ENCODE measurements at places on chromosomes 5 and 9.

- DNase-seq, result no peak
These were observed 79.2 kb downstream of the LMX1B start for GRCh38 chr9:126692759-126693427.

GRCh38 chr9:3842839-3843238, 317.0 kb upstream of the RFX3 start:
- DNase-seq, result no peak

- DNase-seq, result no peak
These were observed 98.8 kb downstream of the GCNT1 start for GRCh38 chr9:76557674-76558225.

GRCh38 chr9:124526174-124526573, 19.0 kb upstream of the NR5A1 start:
- no peak for DNase-seq

- no peak for DNase-seq
These were observed 193.5 kb upstream of the RFX3 start for GRCh38 chr9:3719286-3719685.

DNA sequence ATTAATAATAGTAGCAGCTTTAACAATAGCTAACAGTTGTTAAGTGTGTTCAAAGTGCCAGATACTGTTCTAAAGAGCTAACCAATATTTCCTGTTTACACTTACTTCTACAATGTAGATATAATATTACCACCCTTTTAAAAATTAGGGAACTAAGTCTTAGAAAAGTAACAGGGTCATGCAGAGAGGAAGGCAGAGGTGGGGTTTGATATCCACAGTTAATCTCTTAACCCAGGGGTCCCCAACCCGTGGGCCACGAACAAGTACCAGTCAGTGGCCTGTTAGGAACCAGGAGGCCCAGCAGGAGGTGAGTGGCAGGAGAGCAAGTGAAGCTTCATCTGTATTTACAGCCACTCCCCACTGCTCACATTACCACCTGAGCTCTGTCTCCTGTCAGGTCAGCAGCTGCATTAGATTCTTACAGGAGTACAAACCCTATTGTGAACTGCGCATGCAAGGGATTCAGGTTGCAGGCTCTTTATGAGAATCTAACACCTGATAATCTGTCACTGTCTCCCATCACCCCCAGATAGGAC, 89.1 kb downstream of the ACTL7B start:
- DNase-seq, result no peak

DNA sequence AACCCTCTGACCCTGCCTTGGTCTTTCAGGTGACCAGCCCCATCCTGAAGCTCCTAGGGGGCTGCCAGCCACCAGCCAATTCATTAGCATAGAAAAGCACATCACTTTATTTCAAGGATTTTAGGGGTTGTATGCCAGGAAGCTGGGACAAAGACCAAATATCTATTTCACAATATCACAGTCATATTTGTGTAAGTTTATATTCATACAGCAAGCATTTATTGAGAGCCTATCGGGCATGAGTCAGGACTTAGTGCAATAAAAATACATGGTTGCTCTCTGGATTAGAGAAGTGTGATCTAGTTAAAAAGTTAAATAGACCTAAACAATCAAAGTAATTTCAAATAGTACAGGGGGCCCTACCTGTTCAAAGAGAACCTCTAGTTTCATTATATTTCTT, 113.8 kb downstream of the ERCC6L2 start:
- no peak for DNase-seq

DNA sequence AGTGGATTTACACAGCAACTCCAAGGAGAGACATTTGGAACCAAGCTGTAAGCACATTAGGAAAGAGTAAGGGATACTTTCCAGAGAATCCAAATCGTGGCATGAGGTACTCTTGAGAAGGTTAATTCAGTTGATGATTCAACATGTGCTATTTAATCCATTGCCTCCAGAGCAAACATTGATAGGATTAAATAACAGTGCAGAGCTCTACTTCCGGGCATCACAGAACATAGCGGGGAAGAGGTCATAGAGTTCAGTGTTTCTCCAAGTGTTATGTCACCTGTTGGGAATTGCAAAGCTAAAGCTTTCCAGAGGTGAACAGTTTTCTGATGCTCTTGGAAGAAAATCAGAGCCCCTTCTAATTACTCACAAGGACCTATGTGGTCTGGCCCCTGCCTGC, 127.5 kb downstream of the PPP2R2B start:
- DNase-seq, result no peak

GRCh38 chr9:29325894-29326293, 1752.6 kb upstream of the C9orf72 start:
- DNase-seq, result no peak

DNA sequence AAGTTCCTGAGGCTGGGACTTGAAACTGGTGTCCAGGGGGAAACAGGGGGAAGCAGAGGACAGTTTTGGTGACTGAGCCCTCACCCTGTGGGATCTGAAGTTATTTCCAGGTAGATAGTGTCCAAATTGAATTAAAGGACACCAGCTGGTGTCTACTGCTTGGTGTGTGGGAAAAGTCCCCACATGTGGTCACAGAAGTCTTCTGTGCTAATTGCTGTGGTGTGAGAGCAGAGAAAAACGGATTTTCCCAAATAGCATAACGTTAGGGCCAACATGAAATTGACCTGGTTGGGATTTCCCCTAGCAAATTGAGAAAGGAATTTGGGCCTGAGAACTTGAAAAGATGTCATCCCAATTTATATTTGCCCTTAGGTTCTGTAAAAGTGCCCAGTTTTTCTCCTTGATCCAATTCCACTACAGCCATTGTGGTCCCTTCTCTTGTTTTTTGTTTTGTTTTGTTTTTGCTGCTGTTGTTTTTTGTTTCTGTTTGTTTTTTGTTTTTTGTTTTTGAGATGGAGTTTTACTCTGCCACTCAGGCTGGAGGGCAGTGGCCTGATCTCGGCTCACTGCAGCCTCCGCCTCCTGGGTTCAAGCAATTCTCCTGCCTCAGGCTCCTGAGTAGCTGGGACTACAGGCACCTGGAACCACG, 5.6 kb upstream of the STARD4 start:
- no peak for DNase-seq

- DNase-seq, result no peak
These were observed 374.9 kb downstream of the MAT2B start for GRCh38 chr5:163880302-163880701.

GRCh38 chr9:93307468-93308157, 123.7 kb downstream of the WNK2 start:
- no peak for DNase-seq

DNA sequence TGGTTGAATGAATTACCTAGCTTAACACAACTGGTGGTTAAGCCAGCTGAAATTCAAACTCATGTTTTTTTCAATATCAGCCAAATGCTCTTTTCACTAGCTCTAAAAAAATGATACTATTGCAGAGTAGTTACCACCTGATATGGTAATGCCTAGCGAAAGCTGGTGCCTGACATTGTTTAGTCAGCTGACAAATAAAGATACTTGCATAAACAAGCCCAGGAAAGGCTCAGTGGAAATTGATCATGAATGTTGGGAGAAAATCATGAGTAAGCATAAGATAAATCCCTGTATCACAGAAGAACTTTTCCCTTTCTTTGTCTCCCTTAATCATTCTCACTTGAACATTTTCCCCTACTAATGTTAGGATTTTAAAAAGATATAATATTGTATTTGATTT, 54.6 kb downstream of the FGF10 start:
- DNase-seq, result no peak

- no peak for DNase-seq
These were observed 26.3 kb upstream of the CRHBP start for GRCh38 chr5:76926329-76927105.

DNA sequence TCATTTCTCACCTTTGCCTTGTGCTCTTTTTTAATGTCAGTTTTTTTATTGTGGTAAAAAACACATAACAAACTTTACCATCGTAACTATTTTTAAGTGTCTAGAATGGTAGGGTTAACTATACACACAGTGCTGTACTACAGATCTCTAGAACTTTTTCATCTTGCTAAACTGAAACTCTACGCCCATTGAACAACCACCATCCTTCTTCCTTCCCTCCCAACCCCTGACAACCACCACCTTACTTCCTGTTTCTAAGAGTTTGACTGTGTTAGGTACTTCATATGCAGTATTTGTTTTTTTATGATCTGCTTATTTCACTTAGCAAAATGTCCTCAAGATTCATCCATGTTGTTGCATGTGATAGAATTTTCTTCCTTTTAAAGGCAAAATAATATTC, 54.9 kb downstream of the PSAT1 start:
- no peak for DNase-seq

GRCh38 chr9:109403766-109404320, 83.0 kb upstream of the EPB41L4B start:
- DNase-seq, result no peak

GRCh38 chr5:169875091-169875728, 105.1 kb downstream of the INSYN2B start:
- DNase-seq, result no peak

GRCh38 chr9:19102181-19102630, 498 bp downstream of the HAUS6 start:
- DNase-seq, result no peak

DNA sequence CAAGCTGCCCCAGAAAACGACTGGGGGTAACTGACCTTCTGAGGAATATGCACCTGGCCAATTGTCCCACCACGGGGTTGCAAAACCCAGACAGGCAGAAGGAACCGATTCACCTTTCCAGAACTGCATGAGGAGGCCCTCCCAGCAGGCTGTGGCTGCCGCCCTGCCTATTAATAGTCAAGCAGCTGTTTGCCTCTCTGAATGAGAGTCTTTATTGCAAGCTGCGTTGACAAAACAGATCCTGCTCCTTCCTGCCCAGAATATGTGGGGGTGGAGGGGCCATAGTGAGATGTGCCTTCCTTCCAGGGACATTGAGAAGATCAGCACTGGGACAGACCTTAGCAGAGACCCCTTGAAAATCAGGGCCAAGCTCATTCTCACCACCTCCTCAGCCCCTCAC, 18.3 kb upstream of the TCOF1 start:
- no peak for DNase-seq

DNA sequence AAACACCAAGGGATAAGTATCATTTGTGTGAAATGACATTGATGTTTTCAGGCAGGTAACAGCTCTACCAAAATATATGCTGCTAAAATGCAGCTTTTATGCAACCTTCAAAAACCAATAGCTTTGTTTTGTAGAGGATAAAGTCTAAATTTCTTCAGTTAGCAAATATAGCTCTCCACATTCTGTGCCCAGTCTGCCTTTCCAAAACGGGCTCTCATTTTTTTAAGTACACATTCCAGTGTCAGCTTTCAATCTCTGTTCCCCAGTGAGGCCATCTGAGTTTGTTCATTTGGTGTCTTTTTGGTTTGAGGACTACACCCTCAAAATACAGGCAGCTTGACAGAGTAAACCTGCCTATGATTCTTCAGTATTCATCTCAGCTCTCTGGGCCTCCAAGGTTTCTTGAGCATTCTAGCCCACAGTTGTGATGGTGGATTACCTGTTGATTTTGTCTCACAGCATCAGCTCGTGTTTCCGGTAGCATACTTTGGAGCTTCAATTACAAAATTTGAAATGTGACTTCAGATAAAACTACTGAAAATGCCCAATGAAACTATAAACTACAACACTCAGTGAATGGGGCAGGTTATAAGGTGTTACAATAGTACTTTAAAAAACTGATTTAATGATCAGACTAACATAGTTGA, 55.7 kb downstream of the NR3C1 start:
- DNase-seq, result no peak

DNA sequence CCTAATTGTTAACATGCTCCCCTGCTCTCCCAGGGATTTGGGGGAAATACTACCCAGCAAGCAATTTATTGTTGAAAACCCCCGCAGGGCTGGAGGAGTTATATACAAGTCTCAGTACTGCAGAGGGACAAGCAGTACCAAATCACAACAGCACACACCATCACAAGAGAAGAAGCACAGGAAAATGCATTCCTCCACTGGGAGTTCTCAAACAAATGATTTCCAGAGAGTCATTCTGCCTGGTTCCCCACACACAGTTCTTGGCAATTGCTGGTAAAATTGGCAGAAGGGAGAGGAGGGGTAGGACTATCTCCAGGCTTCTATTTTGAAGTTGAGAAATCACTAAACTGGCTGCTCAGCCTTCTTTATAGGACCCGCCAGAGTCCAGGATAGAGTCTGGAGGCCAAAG, 16.8 kb downstream of the SIL1 start:
- DNase-seq, result no peak

DNA sequence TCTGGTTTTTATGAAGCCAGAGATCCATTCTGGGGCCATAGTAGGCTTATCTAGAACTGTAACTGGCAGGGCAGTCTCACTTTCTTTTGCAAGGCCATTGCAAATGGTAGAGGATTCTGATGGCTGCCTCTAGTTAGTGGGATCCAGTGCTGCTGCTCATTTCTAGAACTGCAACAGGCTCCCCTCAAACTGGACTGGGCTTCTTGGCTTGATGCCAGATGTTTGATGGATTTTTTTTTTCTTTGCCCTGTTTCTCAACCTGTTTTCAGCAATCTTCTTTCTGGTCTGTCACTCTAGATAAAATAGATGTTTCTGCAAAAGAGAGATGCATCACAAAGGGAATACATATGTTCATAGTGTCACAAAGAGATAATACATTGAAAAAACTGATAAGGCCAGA, 11.9 kb downstream of the CARTPT start:
- no peak for DNase-seq

- DNase-seq, result no peak
These were observed 128.4 kb downstream of the SEC61B start for GRCh38 chr9:99350461-99350860.

GRCh38 chr9:137722481-137722880, 103.7 kb downstream of the EHMT1 start:
- no peak for DNase-seq

DNA sequence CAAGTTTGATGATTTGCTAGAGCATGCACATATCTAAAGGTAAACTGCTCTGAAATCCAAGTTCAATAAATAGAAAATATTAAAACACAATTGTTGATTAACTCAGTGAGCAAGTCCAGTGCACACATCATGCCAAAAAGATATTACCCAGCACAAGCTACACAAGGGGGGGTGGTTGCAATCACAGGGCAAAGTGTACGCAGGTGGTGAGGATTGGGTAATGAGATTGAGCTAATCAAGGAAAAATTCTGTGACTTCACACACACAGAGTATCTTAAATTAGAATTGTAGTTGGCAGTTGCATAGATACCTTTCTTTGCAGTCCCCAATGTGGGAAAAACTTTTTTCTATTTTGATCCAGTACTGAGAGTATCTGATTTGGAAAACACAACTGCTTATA, 156.1 kb upstream of the NTRK2 start:
- no peak for DNase-seq

- DNase-seq, result no peak
These were observed 74.3 kb upstream of the SSBP2 start for GRCh38 chr5:81825237-81825636.

GRCh38 chr5:106418196-106418595, 1252.5 kb downstream of the EFNA5 start:
- no peak for DNase-seq

DNA sequence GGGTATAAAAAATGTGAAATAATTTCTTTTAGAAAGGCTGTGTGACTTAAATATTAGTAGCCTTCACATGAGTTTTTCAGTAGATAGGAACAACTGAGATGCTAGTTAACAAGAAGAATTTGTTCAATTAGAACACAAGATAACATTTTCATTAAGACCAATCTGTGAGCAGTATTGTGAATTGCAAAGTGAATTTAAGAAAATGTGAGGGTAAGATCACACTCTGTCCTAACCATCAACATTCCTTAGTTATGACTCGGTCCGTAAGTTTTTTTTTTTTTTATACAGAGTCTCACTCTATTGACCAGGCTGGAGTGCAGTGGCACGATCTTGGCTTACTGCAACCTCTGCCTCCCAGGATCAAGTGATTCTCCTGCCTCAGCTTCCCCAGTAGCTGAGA, 180.2 kb upstream of the EGFLAM start:
- DNase-seq, result no peak

- no peak for DNase-seq
These were observed 143.8 kb upstream of the KLF4 start for GRCh38 chr9:107633406-107633805.
